ENCODE measurements at places on chromosomes 16 and 17.

DNA sequence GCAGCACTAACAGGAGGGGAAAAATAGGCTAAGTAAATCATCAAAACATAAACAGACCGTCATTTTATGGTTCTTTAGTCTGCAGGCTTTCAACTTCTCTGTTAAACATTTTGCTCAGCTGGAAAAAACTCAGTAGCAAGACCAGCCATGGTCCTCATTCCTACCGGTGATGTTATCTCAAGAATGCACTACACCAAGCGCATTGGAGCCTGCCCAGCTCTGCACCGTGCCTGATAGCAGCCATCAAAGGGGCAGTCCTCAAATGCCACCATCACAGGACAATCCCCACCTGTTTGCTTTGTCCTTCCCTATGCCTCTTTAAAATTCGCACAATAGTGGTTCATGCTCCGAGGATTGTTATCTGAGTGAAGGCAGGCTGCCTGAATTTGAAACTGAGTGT, 181.5 kb upstream of the MON1B start:
- no peak for DNase-seq

DNA sequence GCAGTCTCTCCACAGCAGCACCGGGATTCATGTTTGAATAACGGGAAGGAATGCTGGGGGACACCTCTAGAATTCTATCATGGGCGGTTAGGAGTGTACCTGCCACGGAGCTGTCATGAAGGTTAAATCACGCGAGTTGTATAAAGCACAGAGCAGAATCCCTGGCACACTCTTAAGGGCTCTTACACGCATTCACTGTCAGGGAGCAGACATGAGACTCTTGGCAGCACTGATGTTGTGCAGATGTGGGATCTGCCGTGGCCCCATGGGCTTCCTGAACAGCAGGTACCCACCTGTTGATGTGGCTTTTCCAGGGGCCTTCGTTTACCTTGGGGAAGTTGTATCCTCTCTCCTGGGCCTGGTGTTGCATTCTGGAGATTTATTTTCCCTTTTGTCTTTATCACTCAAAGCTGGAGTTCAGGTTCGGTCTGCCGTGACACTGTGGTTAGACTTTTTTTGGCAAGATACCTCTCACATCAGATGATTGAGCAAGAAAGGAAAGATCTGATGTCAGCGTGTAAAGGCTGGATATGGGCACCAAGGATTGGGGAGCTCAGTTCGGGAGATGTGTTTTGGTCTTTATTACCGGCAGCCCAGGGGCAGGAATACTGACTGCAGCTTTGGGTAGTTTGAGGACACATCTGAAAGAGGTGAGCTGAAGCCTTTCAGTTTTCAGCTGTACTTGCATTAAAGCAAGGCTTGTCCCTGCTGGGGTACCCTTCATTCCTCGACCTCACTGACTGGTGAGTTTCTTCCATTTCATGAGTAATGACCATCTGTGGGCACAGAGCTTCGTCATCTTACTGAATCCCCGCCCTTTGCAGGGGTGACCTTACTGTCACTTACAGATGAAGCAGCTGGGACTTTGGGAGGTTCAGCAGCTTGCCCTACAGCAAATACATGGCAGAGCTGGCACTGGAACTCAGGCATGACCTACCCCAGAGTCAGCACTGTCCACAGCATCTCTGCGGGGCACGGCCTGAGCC, 19.3 kb downstream of the KNOP1 start:
- DNase-seq = no peak

- DNase-seq = no peak
Measured at GRCh38 chr17:55649957-55650597, 72.6 kb downstream of the TMEM100 start.

DNA sequence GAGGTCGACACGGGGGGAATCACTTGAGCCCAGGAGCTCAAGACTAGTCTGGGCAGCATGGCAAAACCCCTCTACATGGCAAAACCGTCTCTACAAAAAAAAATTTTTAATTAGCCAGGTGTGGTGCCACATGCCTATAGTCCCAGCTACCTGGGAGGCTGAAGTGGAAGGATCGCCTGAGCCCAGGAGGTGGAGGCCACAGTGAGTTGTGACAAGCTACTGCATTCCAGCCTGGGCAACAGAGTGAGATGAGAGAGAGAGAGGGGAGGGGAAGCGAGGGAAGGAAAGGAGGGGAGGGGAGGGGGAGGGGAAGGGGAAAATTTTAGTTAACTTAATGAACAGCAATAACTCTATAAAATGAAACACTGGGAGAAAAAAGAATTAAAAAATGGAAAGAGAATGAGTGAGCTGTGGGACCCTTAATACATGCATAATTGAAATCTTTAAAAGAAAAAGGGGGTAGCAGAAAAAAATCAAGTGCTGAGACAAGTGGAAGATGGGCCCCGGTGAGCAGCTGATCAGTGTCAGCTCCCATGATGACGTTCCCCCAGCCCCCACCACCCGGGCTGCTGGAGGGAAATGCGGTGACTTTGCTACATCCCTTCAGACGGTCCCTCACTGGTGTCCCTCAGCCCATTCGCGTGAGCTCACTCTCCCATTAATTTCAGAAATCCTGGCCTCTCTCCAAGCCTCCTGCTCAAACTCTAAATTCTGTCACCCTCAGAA, 2.7 kb downstream of the ASGR2 start:
- DNase-seq = no peak

GRCh38 chr16:24769806-24770205, 40.4 kb downstream of the TNRC6A start:
- DNase-seq = no peak

DNA sequence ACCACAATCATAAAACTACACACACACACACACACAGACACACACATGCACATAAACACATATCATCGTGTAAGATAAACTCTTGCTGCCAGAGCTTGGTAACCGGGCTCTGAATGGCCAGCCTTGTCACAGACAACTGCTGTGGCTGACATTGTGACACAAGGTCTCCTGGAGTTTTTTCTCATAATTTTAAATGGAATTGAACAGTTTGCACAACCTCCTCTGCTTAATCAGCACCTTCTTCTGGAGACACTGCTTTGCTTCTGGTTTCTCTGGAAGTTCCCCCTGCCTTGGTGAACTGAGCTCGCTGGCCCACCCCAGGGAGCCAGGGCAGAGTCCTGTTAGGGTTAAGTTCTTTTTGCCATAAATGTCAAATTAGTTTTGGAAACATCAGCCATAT, 115.4 kb downstream of the UTP18 start:
- no peak for DNase-seq

- peak; percentile 8 for DNase-seq
Measured at GRCh38 chr17:31095236-31096105, 694 bp downstream of the NF1 start.

GRCh38 chr17:42129109-42129837, 6.7 kb downstream of the HSPB9 start:
- no peak for DNase-seq

GRCh38 chr16:70159355-70160348, 13.9 kb upstream of the CLEC18C start:
- no peak for DNase-seq

DNA sequence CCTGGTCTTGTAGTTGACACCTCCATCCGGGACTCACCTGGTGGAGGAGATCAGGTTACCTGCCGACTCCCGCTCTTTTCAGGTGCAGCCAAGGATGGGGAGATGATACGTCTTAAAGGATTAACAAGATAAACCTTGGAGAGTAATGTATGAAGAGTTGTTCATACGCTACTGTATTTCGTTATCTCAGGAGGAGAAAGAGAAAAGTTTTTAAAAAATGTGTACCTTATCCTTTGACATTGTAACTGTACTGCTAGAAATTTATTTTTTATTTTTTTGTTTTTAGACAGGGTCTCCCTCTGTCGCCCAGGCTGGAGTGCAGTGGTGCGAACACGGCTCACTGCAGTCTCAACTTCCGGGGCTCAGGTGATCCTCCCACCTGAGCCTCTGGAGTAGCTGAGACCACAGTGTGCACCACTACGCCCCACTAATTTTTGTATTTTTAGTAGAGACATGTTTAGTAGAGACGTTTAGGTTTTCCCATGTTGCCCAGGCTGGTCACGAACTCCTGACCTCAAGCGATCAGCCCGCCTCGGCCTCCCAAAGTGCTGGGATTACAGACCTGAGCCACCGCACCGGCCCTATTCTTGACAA, 764 bp upstream of the SMURF2 start:
- DNase-seq = no peak

GRCh38 chr17:4940555-4941318, 669 bp downstream of the RNF167 start:
- DNase-seq = no peak

DNA sequence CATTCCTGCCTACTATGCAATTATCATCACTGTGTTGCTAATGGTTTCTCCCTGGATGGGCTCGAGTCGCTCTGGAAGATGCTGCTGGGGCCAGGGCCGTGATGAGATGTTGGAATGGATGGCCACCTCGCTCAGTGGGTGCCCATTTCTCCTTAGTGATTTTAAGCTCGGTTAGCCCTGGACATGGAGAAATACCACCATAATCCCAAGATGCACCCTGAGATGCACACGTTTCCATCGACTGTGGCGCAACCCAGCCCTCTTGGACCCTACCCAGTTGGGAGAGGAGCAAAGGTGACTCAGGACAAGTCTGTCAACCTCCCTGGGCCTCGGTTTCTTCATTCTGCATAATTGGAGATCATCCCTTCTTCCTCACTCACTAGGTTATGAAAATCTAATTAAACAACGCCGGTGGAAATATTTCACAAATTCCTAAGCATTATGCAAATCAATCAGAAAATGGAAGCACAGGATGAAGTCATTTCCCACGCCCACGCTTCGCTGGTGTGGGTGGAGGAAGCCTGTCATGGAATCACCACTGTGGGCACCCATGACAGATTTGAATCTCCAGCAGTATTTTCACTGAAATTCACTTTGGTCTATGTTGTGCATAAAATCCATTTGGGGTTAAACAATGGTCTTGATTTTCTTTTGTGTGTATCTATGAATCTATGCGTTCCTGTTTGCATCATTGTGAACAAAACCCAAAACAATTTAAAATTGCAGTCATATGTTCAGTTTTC, 195.2 kb downstream of the AXIN2 start:
- no peak for DNase-seq

DNA sequence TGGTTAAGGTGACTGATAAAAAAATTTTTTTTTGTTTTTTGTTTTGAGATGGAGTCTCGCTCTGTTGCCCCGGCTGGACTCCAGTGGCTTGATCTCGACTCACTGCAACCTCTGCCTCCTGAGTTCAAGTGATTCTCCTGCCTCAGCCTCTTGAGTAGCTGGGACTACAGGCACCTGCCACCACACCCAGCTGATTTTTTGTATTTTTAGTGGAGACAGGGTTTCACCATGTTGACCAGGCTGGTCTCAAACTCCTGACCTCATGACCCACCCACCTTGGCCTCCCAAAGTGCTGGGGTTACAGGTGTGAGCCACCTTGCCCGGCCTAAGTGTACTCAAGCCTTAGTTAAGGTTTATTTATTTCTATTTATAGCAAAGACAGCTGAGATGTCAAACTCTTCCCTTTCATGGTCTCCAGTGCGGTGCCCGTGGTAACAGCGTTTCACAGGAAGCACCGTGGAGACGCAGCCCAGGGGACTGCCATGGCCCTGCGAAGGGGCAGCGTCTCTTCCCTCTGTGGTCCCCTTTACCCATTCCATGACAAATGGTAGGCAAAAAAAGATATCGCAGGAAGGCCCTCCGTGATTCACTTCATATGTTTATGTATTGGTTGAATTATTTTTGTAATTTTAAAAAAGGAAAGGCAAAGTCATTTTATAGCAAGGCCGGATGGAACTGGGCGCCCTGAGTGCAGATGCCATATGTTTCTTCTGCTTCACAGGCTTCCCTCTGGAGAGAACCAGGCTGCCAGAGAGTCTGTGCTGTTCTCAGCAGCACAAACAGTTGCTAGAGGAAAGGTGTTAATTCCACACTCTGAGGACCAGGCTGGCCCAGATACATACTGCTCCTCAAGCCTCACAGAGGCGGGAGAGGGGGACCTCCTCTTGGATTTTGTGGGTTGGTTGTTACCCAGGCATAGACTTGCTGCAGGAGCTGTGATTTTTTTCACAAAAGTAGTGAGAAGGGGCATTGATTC, 29.2 kb downstream of the DDX19A start:
- peak; percentile 86 for DNase-seq

GRCh38 chr17:79549141-79549915, 61.5 kb downstream of the RBFOX3 start:
- DNase-seq = peak; percentile 84

DNA sequence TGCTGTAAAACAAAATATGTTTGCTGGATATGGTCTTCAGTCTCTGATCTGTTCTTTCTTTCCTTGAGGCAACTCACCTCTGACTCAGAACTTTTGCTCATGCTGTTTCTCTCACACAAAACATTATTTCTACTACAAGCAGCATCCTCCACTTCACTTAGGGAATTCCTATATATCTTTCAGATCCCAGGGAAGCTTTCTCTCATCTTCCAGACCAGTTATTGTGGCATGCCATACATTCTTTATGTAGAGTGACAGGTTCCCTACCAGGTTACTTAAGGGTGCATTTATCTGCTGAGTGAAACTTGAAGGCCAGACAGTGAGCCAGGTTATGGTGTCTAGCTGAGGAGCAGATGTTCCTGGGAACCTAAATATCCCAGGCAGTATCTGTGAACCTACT, 1226.0 kb downstream of the CDH8 start:
- DNase-seq = no peak

GRCh38 chr17:8532021-8532420, 96.3 kb downstream of the NDEL1 start:
- no peak for DNase-seq

- no peak for DNase-seq
Measured at GRCh38 chr16:13155780-13156179, 254.4 kb downstream of the SHISA9 start.

DNA sequence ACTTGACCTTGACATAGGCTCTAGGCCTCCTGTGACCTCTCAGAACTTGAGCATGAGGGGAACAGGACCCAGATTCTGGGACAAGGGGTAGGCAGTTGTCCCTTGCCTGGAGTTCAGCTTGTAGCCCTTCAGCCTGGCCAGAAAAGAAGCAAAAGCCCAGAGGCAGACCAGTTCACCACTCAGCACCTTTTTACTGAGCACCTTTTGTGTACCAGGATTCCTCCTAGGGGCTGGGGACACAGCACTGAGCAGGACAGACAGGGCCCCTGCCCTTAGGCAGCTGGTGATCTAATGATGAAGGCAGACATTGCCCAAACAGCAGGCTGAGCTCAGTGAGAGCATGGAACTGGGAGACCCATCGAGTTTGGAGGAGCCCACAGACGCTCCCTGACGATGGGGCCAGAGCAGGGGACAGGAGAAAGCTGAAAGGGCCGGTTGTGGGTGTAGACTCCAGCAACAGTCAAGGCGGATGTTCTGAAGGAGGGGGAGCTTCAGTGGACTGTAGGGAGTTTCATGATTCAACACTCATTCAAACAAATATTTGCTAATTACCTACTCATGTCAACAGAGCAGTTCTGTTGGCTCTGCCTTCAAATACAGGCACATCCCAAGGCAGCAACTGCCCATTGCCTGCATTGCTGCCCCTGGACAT, 32.0 kb downstream of the SBK1 start:
- no peak for DNase-seq

GRCh38 chr16:75087375-75087979, 29.1 kb downstream of the LDHD start:
- DNase-seq = no peak
